ENCODE measurements at places on chromosomes 1 and 21.

- no peak for DNase-seq
Observed at GRCh38 chr1:28982198-28982597, 67.8 kb downstream of the EPB41 start.

DNA sequence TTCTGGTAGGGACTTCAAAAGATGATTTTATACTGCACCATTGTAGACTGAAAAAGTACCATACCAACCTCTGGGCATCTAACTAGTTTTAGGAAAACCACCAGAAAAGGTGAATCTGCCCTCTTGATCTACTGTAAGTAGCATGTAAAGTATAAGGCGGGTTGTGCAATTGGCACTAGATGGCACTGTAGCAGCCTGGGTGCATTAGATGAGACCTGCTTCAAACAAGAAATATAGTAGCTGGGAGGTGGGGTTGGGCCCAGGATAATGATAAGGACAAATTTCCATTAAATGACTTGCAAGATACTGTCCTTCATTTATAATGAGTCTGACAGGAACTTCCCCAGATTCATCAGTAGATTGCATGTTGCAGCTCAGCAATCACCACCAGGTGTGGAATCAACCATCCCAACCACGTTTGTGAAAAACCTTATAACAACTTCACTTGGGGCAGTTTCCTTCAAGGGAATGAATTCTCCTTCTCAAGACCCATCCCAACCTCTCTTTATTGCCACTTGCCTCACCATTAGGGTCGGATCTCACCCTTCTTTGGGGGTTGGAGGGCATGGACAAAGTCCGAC, 37.3 kb upstream of the IL10 start:
- no peak for DNase-seq

DNA sequence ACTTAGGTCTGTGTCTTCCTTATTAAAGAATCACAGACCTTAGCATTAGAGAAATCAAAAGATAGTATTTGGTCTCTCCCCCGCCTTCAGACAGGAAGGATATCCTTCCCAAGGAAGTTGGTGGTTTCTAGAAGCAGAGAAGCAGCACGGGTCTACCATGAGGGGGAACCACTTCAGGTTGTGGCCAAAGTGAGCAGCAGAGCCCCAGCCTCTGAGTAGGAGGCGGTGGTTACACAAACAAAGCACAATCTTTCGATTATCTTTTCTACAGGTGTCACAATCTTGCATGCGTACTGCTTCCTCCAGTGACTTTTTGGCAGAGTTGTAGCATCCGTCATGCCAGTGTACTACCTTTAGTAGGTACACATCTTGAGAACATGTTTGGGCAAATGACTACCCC, 8.8 kb downstream of the PGLYRP4 start:
- DNase-seq = no peak

GRCh38 chr1:70143048-70143659, 62.2 kb downstream of the LRRC40 start:
- no peak for DNase-seq

DNA sequence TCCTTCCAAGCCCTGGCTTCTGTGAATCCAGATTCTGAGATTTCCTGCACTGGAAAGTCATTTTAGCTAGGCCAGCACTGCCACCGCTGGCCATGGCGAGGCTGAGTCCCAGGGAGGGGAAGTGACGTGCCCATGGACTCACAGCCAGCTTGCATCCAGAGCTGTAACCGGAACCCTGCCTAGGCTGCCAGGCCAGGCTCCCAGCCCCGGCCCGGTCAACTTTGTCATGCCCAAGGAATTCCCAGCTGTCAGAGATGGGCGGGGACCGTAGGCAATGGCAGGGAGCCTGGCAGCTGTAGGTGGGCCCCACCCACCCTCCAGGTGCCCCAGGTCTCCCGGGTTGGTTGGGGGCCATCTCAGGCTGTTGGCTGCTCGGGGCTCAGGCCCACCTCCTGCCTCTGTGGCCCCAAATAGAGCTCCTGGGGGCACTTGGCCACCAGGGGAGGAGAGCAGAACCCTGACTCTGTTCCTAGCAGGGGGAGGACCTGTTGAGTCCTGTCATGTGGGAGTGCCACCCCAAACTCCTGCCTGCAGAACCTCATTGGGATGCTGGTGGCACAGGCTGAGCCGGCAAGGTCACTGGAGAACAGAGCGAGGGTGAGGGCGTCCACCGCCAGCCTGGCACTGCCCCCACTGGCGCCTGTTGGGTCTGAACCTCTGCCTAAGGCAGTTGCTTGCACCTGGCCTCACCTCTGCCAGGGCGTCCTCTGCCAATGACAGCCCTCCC, 57.8 kb downstream of the FOXO6 start:
- DNase-seq = no peak

DNA sequence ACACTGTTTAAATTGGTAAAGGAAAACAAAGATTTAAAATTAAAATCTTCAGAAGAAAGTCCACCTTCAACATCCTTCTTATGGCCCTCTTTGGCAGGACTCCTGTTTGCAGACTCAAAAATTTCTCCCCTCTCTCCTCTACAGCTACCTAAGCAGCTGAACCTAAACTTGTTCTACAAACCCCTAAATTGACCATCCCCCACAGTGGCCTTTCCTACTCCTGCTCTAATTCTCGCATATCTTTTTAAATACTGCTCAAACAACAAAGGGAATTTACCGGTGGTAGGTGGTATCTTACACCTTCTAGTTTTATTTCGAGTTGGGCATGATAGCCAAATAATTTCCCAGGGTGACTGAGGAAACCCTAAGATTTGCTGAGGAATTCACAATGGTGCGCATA, 53.5 kb upstream of the PDC start:
- no peak for DNase-seq

- DNase-seq = no peak
Observed at GRCh38 chr1:193658691-193659090, 472.3 kb upstream of the B3GALT2 start.

DNA sequence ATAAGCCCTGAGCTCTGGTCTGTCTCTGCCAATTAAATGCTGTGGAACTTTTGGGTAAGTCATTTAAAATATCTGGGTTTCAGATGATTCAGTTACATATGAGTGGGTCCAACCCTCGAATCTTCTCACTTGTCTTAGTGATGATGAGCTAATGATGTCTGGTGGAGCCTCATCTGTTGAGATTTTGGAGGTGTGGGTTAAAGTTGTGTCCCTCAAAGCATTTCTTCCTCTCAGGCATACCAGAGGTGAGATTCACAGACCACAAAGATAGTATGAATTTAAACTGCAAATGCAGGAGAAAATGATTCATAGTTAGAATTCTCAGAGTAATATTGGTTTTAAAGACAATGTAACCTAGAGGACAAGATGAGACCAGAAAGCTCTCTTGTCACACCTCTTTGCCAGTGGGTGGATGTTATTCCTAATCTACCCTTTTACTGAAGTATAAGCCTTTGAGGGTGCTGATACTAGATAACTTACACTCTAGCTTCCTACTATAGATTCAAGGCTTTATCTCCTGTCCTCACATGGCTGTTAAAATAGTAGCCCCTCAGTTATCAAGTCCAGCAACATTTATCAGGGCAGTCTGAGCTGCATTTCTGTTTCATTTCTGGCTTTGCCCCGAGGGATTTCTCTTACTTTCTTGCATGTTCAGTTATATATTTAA, 90.7 kb downstream of the MT1HL1 start:
- no peak for DNase-seq

- no peak for DNase-seq
Observed at GRCh38 chr1:180563026-180563827, 4.5 kb downstream of the OVAAL start.

DNA sequence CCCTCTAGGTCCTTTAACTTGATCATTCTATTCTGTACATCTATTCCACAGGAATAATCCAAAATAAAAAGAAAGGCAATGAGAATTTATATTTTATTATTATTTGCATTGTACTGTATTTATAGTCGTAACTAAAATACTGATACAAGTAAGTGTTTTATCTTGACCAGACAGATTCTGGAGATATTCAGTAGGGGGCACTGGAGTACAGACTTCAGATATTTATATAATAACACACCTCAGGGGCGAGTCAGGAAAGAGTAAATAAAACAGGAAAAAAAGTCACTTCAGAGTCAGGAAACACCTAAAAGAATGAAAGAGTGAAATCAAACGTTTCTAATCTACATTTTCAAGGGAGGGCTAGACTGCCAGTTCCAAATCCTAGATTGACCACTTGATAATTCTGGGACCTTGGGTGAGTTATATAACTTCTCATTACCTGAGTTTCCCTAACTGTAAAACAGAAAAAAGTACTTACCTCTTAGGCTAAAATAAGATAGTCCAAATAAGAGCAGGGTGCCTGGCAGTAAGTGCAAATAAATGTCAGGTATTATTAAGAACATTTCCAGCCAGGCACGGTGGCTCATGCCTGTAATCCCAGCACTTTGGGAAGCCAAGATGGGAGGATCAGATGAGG, 31.1 kb upstream of the MTF1 start:
- no peak for DNase-seq

- no peak for DNase-seq
Observed at GRCh38 chr21:15752763-15753407, 23.1 kb downstream of the USP25 start.

DNA sequence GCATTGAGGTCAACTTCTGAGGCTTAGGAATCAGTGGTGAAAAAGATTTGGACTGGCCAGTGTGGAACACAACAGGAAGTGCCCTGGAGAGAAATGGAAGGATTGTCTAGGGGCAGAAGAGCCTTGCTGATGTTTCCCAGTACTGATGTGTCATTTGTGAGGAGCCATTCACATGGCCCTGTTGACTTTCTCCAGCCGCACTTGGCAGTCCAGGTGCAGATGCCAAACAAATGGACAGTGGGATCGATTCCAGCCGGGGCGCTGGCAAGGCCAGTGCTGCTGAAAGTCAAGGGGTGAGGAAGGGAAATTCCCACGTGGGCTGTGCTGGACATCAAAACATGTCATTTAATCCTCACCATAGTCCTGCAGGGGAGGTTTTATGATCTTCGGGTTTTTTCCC, 4.9 kb upstream of the TRIM63 start:
- DNase-seq = no peak

- no peak for DNase-seq
Observed at GRCh38 chr1:107727866-107728265, 237.1 kb downstream of the VAV3 start.

GRCh38 chr1:40258445-40258769, 371 bp downstream of the ZMPSTE24 start:
- DNase-seq = no peak

GRCh38 chr1:119385650-119386049, 17.1 kb downstream of the HAO2 start:
- DNase-seq = no peak
